ENCODE measurements at places on chromosomes 7 and 10.

GRCh38 chr10:66844176-66844942 lies 81.5 kb upstream of the LRRTM3 start:
- no peak for DNase-seq

GRCh38 chr7:90236721-90237289 lies 8.2 kb upstream of the CFAP69 start:
- DNase-seq = no peak

- DNase-seq = no peak
Observed at GRCh38 chr7:104931181-104931781, 82.7 kb upstream of the KMT2E start.

DNA sequence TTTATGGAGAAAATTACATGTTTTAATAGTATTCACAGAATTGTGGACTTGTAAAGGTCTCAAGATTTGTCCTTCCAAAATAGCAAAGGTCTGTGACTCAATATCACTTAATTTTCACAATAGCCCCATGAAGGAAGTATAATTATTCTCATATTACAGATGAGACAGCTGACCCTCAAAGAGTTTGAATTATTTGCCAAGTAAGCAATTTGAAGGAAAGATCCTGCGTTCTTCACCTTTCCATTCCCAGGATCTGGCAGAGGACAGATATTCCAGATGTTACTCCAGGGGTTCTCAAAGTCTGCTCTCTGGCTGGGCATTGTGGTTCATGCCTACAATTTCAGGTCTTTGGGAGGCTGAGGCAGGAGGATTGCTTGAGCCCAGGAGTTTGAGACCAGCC lies 559.4 kb upstream of the AUTS2 start:
- no peak for DNase-seq

DNA sequence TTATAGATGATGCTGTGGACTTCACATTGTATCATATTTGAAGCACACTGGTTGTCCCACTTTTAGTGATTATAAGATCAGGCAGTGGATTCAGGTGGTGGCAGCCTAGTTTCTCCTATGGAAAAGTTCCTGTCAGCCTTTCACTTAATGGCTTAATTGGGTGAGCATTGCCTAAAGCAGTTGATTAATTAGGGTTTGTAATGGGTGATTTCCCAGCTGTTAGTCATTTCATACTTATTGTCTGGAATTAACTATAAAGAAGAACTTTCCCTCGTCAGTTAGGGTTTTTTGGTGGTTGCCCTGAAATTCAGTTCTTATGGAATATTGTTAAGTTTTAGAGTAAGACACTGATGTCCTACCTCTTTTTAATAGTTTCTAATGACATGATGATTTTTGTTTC lies 78.8 kb downstream of the SLC25A40 start:
- DNase-seq = no peak

GRCh38 chr10:49154641-49155040 lies 20.8 kb upstream of the FAM170B start:
- no peak for DNase-seq

DNA sequence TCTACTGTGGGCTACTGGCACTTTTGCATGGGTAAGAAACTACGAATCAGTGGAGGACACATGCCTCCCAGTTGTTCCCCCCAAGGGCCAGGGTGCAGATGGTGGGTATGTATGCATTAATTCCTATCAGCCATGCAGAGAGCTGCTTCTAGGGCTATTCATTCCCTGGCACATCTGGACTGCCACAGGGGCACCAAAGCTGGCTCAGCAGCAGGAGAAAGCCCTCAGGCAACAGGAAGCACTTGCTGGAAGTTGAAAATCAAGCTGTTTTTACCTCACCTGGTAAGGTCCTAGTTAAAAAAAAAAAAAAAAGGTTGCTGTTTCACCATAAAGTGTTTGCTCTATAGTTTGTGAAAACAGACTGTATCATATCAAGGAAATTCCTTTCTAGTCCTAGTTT lies 1342.6 kb downstream of the REEP3 start:
- DNase-seq = no peak

GRCh38 chr7:3533040-3533439 lies 232.0 kb downstream of the SDK1 start:
- DNase-seq = no peak

DNA sequence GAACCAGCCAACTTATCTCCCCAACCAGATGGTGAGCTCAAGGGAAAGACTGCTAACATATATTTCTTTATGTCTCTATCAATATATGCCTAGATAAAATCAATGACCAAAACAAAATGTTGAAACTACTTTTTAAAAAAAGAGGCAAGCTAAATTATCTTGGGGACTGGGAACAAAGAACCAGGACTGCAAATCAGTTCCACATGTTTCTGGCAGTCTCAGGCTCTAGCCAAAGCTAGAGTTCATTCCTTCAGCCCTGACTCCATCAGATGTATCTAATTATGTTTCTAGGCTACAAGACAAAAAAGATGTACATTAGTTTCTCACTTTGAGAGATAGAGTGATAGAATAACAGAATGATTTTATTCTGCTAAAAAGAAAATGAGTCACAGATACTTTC lies 1290.3 kb upstream of the SORCS1 start:
- DNase-seq = no peak

- no peak for DNase-seq
Observed at GRCh38 chr10:89119651-89120050, 87.5 kb downstream of the CH25H start.

DNA sequence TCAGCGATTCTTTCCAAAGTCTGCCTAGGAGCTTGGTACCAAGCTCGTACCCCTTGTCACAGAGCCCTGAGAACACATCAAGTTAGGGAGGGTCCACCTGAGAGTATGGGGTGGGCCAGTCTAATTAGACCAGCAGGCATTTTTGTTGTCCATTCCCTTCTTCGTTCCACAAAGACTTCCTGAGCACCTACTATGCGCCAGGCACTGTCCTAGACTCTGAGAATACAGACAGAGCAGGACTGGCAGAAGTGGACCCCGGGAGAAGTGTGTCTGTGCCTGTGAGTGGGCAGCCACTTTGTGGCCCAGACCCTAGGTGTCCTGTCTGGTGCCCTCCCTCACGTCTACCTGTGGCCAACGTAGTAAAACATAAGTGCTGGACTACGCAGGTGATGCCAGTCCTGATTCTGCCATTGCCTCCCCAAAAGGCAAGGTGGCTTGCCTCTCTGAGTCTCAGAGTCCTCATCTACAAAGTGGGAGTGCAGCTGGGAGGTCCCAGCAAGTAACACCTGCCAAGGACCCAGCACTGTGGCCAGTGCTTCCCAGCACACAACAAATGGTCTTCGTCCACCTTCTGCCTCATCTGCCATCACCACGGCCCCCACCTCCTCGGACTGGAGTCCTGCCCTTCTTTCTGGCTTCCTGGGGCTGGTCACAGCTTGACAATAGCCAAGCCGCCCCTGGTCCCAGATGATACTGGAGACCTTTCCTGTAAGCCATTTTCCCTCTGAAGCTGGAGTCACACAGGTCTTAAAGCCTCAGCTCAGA lies 54.3 kb upstream of the DUSP5 start:
- no peak for DNase-seq

DNA sequence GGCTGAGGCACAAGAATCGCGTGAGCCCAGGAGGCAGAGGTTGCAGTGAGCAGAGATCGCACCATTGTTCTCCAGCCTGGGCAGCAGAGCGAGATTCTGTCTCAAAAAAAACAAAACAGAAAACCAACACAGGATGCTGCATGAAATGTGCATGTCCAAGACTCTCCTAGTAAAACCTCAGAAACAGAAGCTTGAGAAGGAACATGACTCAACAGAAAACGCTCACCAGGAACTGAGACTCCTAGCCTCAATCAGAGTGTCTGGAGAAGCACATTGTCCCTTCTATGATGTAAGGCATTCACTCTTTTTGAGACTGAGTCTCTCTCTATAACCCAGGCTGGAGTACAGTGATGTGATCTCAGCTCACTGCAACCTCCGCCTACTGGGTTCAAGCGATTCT lies 168.3 kb downstream of the MYOF start:
- no peak for DNase-seq

GRCh38 chr7:131170440-131171271 lies 157.0 kb upstream of the MKLN1 start:
- DNase-seq = no peak

- DNase-seq = no peak
Observed at GRCh38 chr10:112461029-112461887, 14.2 kb downstream of the VTI1A start.

DNA sequence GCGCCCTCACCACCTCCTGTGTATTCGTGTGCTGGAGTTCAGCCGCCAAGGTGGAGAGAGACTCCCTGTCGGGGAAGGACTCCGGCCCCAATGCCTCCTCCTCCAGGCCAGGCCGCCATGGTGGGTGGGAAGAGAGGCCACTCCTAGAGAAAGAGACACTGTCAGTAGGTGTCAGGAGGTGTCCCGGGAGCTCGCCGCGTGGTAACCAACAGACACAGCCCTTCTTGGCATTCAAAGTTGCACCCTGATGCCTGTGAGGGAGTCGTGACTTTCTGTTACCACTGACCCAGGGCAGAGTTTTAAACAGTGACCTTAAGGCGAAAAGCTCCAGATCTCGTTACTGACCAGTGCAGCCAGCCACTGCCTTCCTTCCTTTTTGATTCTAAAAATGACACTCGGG lies 155.2 kb downstream of the CUX1 start:
- DNase-seq = no peak

GRCh38 chr10:132419538-132420468 lies 22.8 kb downstream of the PWWP2B start:
- DNase-seq = no peak

- no peak for DNase-seq
Observed at GRCh38 chr10:17588420-17588819, 28.8 kb downstream of the HACD1 start.

GRCh38 chr7:18320422-18320821 lies 175.1 kb upstream of the HDAC9 start:
- DNase-seq = no peak

GRCh38 chr7:144470078-144470477 lies 66.6 kb upstream of the NOBOX start:
- DNase-seq = no peak

- no peak for DNase-seq
Observed at GRCh38 chr10:75859141-75859540, 427.7 kb downstream of the LRMDA start.

GRCh38 chr7:144531181-144531580 lies 127.7 kb upstream of the NOBOX start:
- no peak for DNase-seq

DNA sequence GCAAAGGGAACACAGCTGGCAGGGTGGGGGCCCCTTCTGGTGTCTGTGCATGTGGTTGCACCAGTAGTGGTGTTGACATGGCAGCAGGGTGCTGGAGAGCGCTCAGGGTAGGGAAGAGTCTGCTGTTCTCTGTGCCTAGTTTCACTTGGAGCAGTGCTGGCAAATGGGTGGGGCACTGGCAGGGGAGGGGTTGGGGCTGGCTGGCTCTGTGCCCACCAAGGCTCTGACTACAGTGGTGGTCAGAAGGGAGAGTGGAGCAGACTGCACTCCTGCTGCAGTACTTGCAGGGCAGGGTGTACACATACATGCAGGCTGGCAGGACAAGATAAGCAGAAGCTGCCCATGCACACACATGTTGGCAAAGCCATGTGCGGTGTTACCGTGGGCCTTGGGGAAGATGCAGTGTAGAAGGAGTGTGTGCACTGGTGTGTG lies 18.2 kb downstream of the FAM25A start:
- no peak for DNase-seq

GRCh38 chr10:116216676-116217075 lies 56.3 kb downstream of the GFRA1 start:
- DNase-seq = no peak

- DNase-seq = no peak
Observed at GRCh38 chr7:157670490-157671357, 333.9 kb downstream of the DNAJB6 start.

DNA sequence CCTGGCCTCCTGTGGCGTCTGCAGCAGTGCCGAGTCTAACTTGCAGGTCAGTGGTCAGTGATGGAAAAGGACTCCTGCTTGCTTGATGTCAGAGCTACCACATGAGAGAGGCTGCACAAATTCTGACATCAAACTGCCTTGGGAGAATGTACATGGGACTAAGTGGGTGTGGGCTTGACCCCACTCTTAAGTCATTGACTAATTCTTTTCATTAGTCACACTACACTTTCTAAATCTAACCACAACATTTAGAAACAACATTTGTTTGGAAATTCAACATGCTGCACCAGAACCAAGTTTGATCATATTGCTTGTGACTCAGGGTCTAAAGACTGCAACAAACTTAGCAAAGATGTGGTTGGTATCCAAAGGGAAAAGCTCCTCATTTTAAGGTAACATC lies 24.4 kb upstream of the CDC14C start:
- no peak for DNase-seq
